ENCODE measurements at places on chromosomes 11 and 22.

DNA sequence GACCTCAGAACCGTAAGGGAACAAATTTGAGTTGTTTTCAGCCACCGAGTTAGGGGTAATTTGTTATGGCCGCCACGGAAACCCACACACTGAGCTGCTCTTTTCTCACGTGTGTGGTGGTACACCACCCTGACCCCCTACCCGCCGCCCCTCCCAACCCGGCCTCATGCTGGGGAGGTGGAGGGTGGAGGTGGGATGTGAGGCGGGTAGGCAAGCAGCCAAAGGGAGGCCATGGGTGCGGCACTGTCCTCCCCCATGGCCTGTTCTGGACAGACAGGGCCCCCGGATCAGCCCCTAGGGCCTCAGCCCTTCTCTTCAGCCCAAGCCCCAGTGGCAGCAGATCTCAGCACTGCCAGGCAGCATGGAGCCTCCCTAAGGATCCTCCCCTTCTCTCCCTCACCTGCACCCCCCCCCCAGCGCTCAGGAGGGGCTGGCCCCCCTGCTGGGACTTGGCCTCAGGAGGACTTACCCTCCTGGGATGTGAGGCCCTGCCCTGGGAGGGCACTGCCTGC, 7.9 kb downstream of the PRR5 start:
- no peak for DNase-seq

GRCh38 chr11:70282012-70282411, 11.5 kb downstream of the PPFIA1 start:
- no peak for DNase-seq

GRCh38 chr11:9982127-9982795, 311.8 kb downstream of the SBF2 start:
- no peak for DNase-seq

DNA sequence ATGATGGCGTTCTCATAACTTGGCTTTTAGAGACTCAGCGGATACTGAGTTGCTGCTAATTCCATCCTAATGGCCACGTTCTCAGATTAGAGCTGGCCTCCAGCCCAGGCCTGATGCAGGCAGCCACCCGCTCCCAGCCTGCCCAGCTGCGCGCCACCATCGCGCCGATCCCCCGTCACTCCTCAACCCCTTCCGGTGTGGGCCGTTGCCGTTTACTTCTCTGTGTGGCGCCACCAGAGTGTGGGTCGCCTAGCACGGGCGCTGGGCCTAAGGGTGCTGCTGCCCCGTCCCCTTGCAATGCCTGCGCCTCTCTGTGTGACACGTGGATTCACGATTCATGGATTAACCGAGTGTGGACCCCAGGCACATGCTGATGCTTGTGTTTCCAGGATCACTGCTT, 1116.0 kb downstream of the BRD1 start:
- DNase-seq: no peak

DNA sequence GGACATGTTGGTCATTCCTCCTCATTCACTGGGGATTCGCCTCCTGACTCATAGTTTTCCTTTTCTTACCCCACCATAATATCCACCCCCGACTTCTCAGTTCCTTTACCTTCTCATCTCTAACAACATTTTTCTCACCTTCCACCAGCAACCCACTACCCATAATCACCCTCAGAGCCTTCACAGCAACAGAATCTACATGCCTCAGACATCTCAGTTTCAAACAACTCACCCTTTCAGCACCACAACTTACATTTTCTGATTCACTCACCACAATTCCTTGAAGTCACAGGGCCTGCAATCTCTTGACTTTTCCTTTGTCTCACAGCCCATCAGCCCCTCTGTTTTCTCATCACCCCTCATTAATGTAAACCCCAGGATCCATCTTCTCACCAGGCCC, 2.3 kb upstream of the MTNR1B start:
- no peak for DNase-seq

DNA sequence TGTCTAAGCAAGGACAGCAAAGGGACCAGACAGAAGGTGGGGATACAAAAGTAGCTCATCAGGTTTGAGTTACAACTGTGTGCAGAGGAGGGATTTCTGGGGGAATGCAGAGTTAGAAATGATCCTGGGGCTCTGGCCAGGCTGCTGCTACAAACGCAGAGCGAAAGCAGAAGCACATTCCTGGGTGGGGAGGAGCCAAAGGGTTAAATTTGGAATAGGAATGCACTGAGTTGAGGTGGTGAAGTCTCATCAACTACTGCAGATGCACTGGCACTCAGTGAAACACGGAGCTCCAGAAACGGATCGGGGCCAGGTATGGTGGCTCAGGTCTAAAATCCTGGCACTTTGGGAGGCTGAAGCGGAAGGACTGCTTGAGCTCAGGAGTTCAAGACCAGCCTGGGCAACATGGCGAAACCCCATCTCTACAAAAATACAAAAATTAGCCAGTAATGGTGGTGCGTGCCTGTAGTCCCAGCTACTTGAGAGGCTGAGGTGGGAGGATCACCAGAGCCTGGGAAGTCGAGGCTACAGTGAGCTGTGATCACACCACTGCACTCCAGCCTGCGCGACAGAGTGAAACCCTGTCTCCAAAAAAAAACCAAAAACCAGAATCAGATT, 3.2 kb downstream of the CHKA start:
- no peak for DNase-seq

- DNase-seq: no peak
Observed at GRCh38 chr11:86606836-86607481, 65.5 kb downstream of the ME3 start.

DNA sequence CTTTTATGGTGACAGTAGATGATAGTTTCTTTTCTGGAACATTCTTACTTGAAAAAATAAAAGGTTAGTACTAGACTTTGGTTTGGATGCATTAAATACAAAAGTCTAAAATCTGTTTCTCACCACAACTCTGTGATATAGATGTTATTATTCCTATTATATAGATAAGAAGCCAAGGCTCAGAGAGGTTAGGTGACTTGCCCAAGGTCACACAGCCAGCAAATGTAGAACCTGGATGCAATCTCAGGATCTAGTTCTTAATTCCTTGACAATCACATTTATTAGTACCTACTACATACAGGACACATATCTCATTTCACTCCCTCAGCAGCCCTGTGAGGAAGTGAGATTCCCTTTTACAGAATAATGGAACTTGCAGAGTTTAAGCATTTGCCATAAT, 26.3 kb upstream of the SMCO4 start:
- no peak for DNase-seq

DNA sequence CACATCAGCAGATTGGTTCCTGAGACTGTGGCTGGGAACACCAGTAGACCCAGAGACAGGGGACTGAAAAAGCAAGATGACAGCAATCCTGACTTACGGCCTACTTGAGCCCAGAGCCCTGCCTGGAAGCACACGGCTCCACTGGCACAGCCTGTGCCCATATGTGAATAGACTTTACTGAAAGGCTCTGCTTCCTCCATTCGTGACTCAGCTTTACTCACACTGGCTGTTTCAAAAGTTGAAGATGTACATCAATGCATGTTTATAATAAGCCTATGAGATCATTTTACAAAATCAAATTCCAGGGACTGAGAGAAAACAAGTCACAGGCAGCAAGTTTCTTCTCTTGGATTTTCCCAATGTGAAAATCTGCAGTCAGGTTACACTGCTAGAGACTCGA, 134.6 kb upstream of the TEAD1 start:
- DNase-seq: no peak

DNA sequence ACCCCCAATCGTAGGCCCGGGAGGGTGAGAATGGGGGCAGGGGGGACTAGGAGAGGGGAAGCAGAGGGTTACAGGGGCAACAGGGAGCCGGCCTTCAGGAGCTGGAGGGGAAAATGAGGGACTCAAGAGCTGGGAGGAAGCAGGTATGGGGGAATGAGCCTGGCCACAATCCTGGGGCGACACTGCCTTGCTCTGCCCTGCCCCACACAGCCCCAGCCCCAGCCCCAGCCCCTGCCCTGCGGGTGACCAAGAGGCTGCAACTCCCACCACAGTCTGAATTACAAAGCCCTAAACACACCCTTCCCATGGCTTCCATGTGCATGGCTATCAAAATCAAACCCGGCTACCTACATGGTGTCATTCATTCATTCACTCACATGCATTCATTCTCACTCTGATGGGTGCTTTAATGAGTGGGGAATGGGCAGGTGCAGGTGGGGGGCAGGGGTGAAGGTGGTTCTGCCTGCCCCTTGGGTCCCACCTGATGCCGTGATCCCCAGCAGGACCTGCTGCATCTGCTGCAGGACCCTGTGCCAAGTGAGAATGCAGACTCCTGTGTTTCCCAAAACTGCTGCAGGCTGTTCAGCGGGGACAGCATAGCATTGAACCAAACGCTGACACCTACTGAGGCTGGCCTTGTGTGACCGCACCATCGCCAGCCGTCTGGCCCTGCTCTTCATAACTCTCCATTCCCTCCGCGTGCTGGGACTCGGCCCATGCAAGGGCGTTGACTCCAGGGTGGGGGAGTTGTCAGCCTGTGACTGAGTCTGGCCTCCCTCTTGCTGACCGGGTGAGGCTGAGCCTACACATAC, 9.5 kb upstream of the LINC01488 start:
- no peak for DNase-seq

- no peak for DNase-seq
Observed at GRCh38 chr11:73245461-73245860, 26.7 kb upstream of the P2RY6 start.

DNA sequence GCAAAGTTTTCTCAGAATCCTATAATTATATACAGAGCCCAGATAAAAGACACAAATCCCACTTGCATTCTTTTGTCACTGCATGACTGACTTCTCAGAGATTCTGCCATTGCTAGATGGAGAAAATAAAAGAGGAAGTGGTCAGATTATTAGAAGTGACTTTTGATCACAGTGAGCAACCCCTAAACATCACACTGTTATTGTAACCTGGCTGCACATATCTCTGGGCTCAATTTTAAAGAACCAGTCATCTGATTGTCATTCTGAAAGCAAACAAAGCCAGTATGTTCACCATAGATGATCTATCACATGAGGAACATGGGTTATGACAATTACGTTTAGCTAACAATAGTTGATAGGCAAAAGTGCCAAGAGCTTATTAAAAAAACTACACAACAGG, 47.8 kb downstream of the COPB1 start:
- no peak for DNase-seq

GRCh38 chr11:11594162-11594561, 27.6 kb downstream of the GALNT18 start:
- no peak for DNase-seq

GRCh38 chr11:57402188-57403002, 11.9 kb upstream of the PRG2 start:
- DNase-seq: no peak

- DNase-seq: no peak
Observed at GRCh38 chr22:22939588-22940368, 52.2 kb downstream of the IGLL5 start.

GRCh38 chr22:49999946-50000586, 12.5 kb downstream of the IL17REL start:
- no peak for DNase-seq

DNA sequence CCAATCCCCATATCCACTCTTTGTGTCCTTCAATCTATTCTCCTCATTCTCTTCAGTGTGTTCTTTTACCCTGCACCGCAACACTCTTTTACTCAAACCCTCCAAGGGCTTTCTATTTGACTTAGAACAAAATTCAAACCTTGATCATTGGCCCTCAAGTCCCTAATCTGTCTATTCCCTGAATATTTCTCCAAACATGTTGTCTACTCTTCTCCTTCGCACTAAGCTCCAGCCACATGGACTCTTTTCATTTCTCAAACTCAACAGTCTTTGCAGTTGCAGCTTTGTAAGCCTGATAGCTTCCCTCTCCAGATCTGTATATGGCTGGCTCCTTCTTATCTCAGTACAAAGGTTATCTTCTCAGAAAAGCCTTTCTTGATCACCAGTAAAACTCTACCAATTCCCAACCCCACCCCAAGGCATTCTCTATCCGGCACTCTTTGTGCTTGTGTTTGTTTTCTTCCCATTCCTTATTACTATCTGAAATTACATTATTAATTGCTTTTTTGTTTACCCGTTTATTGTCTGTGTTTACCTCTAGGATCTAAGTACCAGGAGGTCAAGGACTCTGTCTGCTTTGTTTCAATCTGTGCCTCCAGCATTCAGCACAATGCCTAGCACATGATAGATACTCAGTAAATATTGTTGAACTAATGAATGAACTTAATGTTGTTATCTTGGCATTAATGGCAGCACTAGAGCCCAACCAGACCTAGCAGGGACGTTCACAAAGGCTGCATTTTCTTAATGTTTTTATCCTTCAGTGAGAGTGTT, 147.4 kb downstream of the BBOX1 start:
- DNase-seq: no peak

DNA sequence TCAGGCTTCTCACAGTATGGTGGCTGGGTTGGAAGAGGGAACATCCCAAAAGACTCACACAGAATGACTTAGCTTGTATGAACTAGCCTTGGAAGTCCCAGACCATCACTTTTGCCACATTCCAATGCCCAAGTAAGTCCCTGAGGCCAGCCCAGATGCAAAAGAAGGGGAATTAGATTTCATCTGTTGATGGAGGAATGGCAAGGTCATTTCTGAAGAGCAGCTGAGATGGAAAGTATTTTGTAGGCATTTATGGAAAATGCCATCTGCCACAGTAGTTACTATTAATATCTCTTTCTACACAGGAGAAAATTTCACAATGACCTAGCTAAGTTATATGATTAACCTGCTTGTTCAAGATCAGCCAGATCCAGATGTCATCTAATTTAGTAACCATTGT, 58.8 kb downstream of the ENDOD1 start:
- no peak for DNase-seq

DNA sequence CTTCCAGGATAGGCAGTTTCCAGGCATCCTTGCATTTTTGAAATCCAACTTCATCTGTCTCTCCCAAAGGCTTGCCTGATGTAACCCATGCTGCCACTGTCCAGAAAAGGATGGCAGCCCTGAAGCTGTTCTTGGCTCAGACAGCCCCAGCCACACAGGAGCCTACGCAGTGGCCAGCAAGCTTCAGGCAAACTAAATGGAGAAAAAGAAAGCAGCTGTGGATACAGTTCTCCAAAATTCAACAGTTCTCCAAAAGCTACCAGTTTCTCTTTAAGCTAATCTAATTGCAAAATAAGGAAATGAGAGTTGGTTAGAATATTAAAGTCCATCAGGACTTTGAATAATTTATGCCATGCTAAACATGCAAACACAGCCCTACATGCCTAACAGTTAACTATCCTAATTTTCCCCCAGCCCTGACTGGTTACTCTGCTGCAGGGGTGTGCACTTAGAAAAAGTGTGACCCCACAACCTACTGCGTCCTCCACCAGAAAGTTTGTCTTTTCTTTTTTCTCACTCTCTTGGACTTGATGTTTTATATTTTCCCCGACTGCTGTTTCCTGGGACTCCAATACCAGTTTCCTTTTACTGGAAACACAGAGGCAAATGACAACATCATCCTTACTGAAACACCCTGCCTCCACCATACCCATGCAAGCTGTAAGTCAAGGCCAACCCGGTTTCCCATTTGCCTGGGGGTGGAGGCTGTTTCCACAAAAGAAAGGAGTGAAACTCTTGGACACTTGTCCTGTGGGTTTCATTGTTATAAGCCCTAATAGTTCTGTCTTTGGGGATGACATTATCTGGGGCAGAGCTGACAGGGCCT, 69.1 kb upstream of the OR5AN1 start:
- DNase-seq: no peak

GRCh38 chr22:39364714-39365491, 15.1 kb downstream of the SYNGR1 start:
- DNase-seq: no peak

GRCh38 chr22:19062139-19062942, 59.9 kb downstream of the DGCR2 start:
- DNase-seq: no peak

Measured in activated CD8-positive, alpha-beta memory T cell treated with anti-CD3 and anti-CD28 coated beads for 4 hours (primary cell).